ENCODE measurements at places on chromosomes 3 and 15.

- DNase-seq = no peak
Observed at GRCh38 chr3:15152184-15152583, 53.2 kb upstream of the RBSN start.

GRCh38 chr3:127770671-127771355 lies 51.5 kb downstream of the MGLL start:
- no peak for DNase-seq

- no peak for DNase-seq
Observed at GRCh38 chr3:163939926-163940325, 1138.4 kb downstream of the SI start.

GRCh38 chr3:7573330-7573729 lies 712.4 kb downstream of the GRM7 start:
- no peak for DNase-seq

- no peak for DNase-seq
Observed at GRCh38 chr3:16322189-16322588, 57.2 kb downstream of the OXNAD1 start.

- no peak for DNase-seq
Observed at GRCh38 chr3:171876680-171877147, 33.6 kb downstream of the TMEM212 start.

DNA sequence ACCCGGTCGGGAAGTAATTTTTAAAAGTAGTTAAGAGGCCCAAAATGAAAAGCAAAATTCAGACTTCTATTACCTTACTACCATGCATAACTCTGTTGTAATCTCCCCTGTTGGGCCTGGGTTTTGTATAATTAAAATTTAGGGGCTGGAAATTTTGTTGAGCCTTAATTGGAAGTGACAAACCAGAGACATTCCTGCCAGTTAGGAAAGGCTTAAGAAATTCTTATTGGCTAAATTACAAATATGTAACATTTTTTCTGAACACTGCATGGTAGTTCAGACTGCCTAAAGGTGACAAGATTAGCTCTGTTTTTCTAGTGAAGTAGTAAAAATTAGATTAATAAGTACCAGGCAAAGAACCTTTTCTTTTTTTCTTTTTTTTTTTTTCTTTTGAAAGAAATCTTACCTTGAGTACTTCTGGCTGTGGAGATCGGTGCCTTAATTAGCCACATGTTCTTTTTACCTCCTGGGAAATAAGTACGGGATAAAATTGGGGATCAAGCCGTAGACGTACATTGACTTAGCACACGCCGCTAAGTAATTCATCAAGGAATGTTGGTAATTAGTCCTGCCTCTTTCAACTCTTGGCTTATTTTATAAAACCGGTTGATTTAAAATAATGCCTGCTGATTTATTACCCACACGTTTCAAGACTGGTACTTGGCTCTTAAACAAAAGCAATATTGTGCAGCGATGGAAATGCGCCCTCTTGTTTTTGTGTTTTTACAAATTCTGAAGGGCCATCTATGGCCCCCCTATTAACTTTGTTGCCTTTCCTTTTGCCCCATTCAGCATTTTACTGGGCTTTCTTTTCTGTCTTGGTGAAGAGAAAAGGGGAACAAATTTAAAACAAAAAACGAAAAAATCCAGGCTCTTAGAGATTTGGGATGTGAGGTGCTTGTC lies 111.2 kb upstream of the SAMMSON start:
- DNase-seq = no peak
